ENCODE measurements at places on chromosomes 4 and X.

- no peak for DNase-seq
Observed at GRCh38 chr4:663438-664428, 10.3 kb downstream of the ATP5ME start.

GRCh38 chr4:68267433-68267944 is 22.0 kb upstream of the TMPRSS11B start:
- no peak for DNase-seq

DNA sequence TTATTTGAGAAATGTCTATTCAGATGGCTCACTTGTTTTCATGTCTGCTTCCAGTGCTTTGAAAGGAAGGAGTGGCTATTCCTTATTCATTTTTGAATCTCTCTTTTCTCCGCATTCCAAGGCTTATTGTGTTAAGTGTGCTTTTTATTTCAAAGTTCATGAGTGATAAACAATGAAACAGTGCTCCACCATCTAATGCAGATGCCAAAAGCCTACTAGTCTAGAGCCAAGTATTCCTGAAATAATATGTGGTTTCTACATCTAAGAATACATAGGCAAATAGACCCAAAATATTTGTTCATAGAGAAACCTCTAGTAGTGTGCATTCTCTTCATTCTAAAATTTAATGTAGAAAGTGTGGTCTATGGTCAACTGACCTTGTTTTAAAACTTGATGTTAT is 187.3 kb downstream of the GABRB1 start:
- no peak for DNase-seq

GRCh38 chr4:53788011-53788410 is 196.7 kb upstream of the LNX1 start:
- no peak for DNase-seq

GRCh38 chr4:29051381-29051965 is 1668.7 kb upstream of the PCDH7 start:
- DNase-seq: no peak

GRCh38 chr4:58553031-58553430 is 1442.8 kb upstream of the IGFBP7 start:
- DNase-seq: no peak

DNA sequence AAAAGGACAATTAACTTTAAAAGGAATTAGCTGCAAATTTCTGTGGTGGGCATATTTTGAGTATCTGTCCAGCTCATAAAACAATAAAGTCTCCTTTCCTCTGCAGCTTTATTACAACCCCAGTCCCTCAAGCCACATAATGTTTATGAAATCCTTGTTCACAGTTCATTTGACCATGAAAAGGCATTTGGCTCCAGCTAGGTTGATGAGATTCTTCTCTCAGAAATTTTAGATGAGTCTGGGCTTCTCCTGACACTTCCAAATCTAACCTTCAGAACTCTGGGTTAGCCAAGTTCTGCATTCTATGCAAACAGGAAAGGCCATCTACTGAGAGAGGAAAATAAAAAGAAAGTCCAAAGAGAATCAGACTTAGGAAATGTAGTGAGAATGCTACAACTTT is 156.8 kb downstream of the GRXCR1 start:
- DNase-seq: no peak

GRCh38 chr4:90069151-90069550 is 58.0 kb upstream of the CCSER1 start:
- DNase-seq: no peak

DNA sequence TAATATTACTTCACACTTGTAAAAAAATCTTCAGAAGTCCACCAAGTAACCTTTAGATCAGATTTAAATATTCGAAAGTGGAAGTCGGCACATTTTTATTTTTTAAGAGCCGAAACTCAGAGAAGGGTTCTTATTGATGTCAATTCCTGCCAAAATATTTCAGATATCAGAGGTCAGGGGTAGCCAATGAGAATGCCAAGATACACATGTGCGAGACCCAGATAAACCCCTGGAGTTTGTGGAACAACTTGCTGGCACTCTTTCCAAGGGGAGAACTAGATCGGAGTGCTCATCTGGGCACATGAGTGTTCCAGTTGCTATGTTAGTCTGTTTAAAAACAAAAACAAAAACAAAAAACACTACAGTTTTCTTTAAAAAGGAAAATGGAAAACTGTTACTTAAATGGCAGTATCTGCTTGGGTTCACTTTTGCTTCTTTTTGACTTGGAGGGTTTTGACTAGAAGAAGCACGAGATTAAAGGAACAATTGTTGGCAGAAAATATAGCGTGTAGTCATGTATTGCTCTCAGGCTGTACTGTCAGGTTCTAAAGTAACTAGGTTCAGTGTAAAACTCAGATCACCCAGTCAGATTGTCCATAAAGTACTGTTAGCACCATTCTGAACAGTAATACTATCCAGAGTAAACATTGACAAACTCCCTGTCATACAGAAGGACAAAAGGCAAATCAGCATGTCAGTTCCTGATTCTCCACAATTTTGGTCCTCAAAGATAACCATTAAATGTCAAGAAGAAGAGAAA is 188.0 kb upstream of the PACRGL start:
- no peak for DNase-seq

DNA sequence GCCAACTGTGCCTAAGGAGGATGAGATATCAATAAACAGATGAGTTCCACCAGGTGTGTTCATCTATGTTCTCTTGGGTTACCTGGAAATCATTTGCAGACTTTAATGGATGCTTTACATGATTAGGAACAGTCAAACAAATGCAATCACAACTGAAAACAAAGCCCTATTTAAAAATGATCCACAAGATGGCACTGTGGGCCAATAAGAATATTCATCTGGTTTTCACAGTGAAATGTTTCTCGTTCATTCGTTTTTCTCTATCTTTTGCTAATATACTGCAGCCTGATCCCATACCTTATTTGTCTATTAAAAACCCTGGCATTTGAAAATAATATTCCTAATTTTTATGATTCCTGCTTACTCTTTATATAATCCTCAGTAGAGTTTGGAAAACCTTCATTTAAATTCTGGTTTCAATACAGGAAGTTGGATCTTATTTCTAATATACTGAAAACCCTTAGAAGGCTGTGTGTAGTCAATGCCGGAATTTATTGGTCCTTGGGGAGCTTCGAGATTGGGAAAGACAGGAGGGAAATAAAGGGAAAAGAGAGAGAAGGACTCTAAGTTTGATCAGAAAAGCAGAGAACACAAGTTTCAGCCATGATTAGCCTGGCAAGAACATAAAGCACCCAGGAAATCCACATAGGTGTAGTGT is 63.8 kb upstream of the TAPT1 start:
- DNase-seq: no peak

DNA sequence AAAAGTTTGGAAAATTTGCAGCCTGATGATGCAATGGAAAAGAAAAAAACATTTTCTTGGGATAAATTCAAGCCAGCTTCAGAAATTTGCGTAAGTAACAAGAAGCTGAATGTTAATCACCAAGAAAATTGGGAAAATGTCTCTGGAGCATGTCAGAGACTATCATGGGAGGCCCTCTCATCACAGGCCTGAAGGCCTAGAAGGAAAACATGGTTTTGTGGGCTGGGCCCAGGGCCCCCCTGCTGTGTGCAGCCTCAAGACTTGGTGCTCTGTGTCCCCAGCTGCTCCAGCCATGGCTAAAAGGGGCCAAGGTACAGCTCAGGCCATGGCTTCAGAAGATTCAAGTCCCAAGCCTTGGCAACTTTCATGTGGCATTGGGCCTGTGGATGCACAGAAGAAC is 1049.8 kb upstream of the GRIA3 start:
- no peak for DNase-seq
